NCI-H187 (cell line): ENCODE measurements at places on chromosomes 12 and 14.

DNA sequence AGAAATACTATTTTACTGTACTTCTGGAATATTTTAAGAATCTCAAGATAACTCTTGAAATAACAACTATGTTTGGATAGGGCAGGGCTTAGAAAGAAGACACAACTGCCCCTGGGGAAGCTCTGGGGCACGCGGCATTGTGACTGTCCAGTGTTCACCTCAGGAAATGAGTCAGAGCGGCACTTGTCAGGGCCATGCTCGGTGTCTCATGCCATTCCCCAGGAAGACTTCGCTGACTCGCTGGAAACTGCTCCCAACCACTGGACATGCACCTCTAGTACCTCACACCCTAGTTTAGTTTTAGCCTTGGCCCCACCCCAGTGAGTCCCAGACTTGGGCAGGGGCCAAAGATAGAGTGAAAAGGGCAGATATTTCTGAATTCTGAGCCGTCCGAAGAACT lies 192.0 kb downstream of the TTC7B start:
- no peak for DNase-seq

- DNase-seq: no peak
Measured at GRCh38 chr14:61670576-61670975, 24.7 kb upstream of the HIF1A start.

GRCh38 chr12:23528316-23528715 lies 421.2 kb downstream of the SOX5 start:
- no peak for DNase-seq

- no peak for DNase-seq
Measured at GRCh38 chr12:118063576-118064391, 2.8 kb upstream of the WSB2 start.

GRCh38 chr14:54172562-54172961 lies 215.9 kb upstream of the BMP4 start:
- DNase-seq: no peak

DNA sequence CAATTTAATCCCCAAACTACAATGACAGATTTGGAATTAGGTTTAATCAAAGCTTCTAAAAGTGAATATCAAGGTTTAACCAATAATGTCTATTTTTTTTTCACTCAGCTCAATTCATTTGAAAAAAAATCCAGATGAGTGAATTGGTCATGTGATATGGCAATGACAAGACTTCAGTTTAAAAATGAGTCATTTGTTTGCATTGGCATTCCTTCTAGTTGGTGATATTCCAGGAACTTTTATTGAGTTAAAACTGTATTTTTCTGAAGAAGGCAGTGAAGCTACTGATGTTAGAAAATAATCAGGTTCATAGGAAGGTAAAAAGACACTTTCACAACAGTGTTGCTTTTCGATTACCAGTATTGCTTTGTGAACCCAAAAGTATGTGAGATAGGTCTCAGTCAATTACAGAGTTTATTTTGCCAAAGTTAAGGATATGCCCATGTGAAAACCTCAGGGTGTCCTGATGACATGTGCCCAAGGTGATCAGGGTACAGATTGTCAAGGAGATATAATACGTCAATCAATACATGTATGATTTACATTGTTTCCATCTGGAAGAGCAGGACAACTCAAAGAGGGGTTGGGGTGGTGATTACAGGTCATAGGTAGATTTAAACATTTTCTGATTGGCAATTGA lies 1214.9 kb downstream of the GALC start:
- DNase-seq: no peak

- DNase-seq: no peak
Measured at GRCh38 chr14:69651664-69652063, 40.3 kb downstream of the SUSD6 start.

- no peak for DNase-seq
Measured at GRCh38 chr12:6507102-6507998, 13.4 kb downstream of the NCAPD2 start.

DNA sequence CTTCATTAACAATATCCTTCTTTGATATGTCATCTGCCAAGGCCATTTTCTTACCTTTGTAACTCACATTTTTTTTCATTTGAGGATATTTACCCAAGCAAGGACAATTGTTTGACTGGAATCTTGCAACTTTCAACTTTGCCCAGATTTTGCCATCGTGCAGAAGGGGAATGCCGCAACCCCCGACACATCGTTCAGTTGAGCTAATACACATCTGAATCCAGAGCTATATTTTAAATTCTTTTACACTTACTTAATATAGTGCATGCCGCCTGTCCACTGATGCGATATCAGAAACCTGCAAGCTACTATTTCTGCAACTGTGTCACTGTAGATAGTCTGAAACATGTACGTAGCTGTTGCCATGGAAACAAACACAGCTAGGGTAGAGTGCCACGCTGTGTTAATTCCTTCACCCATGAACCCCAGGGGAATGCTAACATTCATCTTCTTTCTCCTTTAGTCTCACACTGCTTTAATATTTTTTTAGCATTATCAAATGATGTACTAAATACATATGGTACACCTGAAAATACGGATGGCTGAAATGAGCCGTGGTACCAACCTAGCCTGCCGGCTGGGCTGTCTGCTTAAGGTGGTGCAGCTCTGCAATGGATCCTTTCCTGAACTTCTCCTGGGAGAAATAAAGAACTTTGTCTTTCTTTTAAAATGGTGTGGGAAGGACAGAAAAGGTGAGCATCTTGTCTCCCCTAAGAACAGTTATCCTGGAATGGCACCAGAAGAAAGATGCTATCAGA lies 77.0 kb upstream of the FOXN3 start:
- no peak for DNase-seq

- no peak for DNase-seq
Measured at GRCh38 chr14:68297876-68298468, 478.4 kb downstream of the RAD51B start.

DNA sequence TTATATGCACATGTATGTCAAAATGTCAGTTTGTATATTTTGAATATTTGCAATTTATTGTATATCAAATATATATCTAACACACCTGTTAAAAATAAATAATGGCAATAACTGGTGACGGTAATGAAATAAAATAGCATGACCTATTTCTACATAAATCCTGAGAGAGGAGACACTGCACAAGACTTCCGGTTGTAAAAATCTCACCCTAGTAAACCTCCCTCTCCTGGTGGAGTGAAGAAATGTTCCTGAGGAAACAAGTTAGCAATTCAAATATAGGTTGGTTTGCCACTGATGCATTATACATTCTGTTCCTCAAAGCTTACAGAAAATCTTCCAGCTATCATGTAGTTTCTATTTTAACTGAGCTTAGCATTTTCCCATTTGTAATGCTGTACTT lies 166.1 kb upstream of the SYT10 start:
- DNase-seq: no peak

GRCh38 chr14:78341827-78342389 lies 171.7 kb downstream of the NRXN3 start:
- no peak for DNase-seq

GRCh38 chr14:68604361-68604730 lies 188.5 kb downstream of the ZFP36L1 start:
- DNase-seq: no peak

- no peak for DNase-seq
Measured at GRCh38 chr12:45303945-45304344, 88.0 kb downstream of the ANO6 start.

GRCh38 chr14:48111151-48111550 lies 435.7 kb upstream of the MDGA2 start:
- no peak for DNase-seq

GRCh38 chr12:4251216-4251891 lies 22.2 kb upstream of the CCND2 start:
- no peak for DNase-seq

- DNase-seq: peak; percentile 26
Measured at GRCh38 chr12:100733817-100734593, 60.6 kb upstream of the ANO4 start.

DNA sequence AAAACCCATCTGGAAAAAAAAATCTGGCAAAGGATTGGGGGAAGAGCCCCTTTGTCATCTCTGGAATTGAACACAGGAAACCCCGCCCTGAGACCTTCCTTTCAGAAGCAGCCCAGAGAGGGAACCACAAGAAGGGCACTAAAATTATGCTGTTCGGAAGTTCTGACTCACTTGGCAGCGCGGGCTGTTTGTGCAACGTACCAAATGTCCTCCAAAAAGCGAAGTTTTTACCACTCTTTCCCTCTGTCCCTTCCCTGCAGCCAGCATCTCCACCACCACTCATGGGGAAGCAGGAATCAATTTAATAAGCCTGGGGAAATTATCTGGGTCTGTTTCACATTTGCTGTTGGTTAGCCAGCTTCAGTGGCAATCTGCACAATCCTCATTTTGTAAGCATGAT lies 3.2 kb upstream of the SYNE3 start:
- no peak for DNase-seq

DNA sequence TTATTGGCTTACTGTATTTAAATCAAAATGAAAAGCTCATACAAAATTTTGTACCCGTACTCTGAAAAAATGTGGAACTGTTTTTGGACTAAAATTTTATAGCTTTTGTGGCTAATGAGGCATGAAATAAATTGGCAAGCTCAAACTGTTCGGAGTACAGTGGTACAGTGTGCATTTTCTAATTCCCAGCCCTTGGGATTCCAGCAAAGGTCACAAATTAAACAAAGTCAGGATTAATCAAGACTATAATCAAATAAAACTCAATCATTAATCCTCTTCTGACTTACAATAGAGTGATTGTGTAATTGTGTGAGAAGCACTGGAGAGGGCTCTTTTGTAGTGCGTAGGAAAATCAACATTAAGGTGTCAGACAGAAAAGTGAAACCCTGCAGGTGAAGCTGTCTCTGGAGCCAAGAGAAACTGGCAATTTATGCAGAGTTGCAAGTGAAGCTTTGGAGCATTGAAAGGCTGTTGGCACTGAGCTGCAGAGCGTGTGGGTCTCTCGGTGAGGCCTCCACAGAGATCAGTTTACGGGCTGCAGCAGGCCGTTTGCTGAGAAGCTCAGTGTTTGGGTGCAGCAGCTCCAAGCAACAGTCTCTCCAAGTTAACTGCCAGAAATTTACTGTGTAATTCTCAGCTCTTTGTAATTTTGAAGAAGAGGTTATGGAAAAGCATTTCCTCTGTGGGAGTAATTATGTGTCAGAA lies 275.9 kb downstream of the FBXL14 start:
- DNase-seq: no peak

- DNase-seq: no peak
Measured at GRCh38 chr14:51314321-51315015, 74.4 kb downstream of the TMX1 start.

DNA sequence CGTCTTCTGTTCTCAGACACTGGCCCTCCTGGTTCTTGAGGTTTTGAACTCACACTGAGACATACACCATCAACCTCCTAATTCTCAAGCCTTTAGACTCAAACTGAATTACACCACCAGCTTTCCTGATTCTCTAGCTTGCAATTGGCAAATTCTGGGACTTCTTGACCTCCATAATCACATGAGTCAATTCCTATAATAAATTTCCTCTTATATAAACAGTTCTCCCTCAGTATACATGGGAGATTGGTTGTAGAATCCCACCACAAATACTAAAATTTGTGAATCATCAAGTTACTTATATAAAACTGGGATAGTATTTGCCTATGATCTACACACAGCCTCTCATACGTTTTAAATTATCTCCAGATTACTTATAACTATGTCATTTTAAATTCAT lies 162.2 kb downstream of the DIO2 start:
- no peak for DNase-seq

GRCh38 chr12:130576371-130576816 lies 139.7 kb downstream of the RIMBP2 start:
- no peak for DNase-seq
